ENCODE measurements at places on chromosomes 11 and 22. TPM values are rescaled to one million over a fixed set of nuclear protein-coding genes. Genes with fewer than 3 reads are reported as not detected.

GRCh38 chr11:68687986-68688385, 3.6 kb downstream of the GAL start:
- no peaks in the 10 kb centered on the region for H3K4me1 ChIP-seq
- no peak for DNase-seq
- no peaks in the 10 kb centered on the region for H3K36me3 ChIP-seq
- no peak overlapping the region for H3K4me3 ChIP-seq

DNA sequence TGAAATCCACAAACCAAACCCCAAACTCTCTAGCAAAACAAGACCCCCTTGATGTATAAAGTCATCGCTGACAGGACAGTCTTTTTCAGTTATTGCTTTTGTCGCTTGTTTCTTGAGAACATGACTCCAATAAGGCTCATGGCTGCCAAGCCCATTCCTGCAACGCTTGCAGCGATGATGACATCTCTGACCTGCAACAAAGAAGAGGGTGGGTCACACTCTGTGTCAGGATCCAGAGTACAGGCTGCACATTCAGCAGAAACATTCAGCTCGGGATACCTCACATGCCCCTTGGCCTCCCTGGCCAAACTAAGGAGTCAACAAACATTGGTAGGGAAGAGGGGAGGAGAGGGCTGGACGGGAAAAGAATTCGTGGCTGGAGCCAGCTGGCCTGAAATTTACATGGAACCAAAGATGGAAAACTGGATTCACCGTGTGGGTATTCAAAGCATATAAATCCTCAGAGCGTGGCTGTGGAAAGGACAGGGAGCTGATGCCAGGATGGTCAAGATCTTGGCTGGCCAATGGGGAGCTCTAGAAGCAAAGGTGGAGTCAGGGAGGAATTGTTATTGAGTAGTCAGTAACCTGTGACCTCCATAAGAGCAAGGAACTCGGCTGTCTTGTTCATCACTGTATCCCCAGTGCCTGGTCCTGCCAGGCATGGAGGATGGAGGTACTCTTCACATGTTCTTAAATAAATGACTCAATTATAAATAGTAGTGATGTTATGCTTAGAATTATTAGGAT, 11.8 kb upstream of the PLAAT2 start:
- H3K36me3 ChIP-seq = peaks cover 12% of the 10 kb centered on the region
- H3K27me3 ChIP-seq = no peaks in the 10 kb centered on the region
- H3K4me1 ChIP-seq = no peaks in the 10 kb centered on the region
- DNase-seq = no peak
- no peak overlapping the region for H3K4me3 ChIP-seq
- H3K27ac ChIP-seq = no peak overlapping the region

- peaks cover 11% of the 10 kb centered on the region for H3K36me3 ChIP-seq
- no peak overlapping the region for H3K27ac ChIP-seq
- H3K27me3 ChIP-seq = no peaks in the 10 kb centered on the region
- peak; percentile 54 for DNase-seq
- no peak overlapping the region for H3K4me3 ChIP-seq
Observed at GRCh38 chr11:63829823-63830489, 9.0 kb upstream of the MARK2 start.

- H3K27me3 ChIP-seq = peaks cover 4% of the 10 kb centered on the region
- DNase-seq = no peak
- H3K4me1 ChIP-seq = no peaks in the 10 kb centered on the region
Observed at GRCh38 chr22:45067731-45068130, 57.9 kb upstream of the PHF21B start.

GRCh38 chr11:80393210-80393609, 952.4 kb upstream of the TENM4 start:
- no peak overlapping the region for H3K27ac ChIP-seq
- no peaks in the 10 kb centered on the region for H3K36me3 ChIP-seq
- DNase-seq = no peak
- H3K4me1 ChIP-seq = peaks cover 7% of the 10 kb centered on the region
- peaks cover 1% of the 10 kb centered on the region for H3K27me3 ChIP-seq

GRCh38 chr11:24705474-24705873, 208.6 kb downstream of the LUZP2 start:
- no peak overlapping the region for H3K4me3 ChIP-seq
- DNase-seq = no peak
- H3K27ac ChIP-seq = no peak overlapping the region
- no peaks in the 10 kb centered on the region for H3K4me1 ChIP-seq

GRCh38 chr11:43988040-43988817, 45.8 kb downstream of the C11orf96 start:
- no peak overlapping the region for H3K4me3 ChIP-seq
- H3K27me3 ChIP-seq = peaks cover 11% of the 10 kb centered on the region
- H3K27ac ChIP-seq = no peak overlapping the region
- H3K36me3 ChIP-seq = no peaks in the 10 kb centered on the region

DNA sequence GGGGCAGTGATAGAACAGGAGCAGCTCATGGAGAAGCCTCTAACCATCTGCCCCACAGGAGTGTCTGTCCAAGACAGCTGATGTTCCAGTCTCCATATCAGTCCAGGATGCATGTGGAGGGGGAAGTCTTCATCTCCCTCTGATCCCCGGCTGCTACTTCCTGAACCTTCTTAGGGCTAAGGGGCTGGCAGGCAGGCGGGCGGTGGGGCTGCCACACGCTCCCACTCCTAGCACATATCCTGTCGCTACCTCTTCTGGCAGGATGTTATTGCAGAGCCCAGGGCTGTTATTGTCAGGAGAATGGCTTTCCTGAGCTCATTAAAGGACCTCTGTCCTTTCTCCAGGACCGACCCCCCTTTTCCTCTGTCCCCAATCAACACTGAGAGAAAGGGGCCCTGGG, 25.4 kb downstream of the LRRC55 start:
- peaks cover 63% of the 10 kb centered on the region for H3K4me1 ChIP-seq
- peaks cover 6% of the 10 kb centered on the region for H3K36me3 ChIP-seq
- DNase-seq = peak; percentile 48
- H3K27me3 ChIP-seq = peaks cover 31% of the 10 kb centered on the region

GRCh38 chr11:93608364-93608763, 53.1 kb upstream of the CEP295 start:
- DNase-seq = no peak
- no peaks in the 10 kb centered on the region for H3K36me3 ChIP-seq
- H3K27me3 ChIP-seq = no peaks in the 10 kb centered on the region
- H3K4me3 ChIP-seq = no peak overlapping the region

DNA sequence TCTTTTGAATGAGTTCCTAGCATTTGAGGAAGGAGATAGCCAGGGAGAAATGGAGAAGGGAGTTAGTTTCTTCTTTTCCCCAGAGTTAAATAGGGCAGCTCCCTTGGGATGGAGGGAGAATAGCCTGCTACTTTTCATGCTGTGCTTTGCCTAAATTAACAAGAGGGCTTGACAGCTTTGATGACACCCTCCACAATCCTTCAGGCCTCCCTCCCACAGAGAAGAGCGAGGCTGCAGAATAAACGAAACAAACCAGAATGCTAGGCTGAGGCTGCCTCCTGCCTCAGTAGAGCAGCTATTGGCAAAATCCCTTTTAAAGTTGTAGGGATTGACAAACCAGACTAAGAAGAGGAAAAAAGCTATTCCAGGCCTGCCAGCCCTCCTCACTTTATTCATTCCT, 94.6 kb downstream of the C11orf58 start:
- H3K36me3 ChIP-seq = peaks cover 5% of the 10 kb centered on the region
- no peak overlapping the region for H3K4me3 ChIP-seq
- peaks cover 2% of the 10 kb centered on the region for H3K27me3 ChIP-seq

DNA sequence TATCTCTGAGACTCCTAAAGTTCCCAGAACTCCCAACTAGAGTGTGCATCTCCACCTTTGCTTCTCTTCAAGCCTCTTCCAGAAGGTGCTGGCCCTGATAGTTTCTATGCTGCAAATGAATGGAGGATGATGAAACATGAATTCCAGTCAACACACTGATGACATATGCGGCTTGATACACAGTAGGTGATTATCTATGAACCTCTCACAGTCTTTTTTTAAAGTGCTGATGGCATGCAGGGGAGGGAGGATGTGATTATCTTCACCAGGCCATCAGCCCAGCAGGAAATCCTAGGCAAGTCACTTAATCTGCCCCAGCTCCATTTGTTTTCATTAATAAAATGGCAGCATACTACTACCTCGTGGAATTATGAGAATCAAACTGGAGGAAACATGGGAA, 548.5 kb downstream of the SOX6 start:
- H3K4me1 ChIP-seq = no peaks in the 10 kb centered on the region
- peaks cover 3% of the 10 kb centered on the region for H3K27me3 ChIP-seq
- H3K4me3 ChIP-seq = no peak overlapping the region
- no peak for DNase-seq

GRCh38 chr22:49944399-49944891, 16.1 kb upstream of the PIM3 start:
- H3K4me3 ChIP-seq = no peak overlapping the region
- no peak for DNase-seq
- H3K27ac ChIP-seq = no peak overlapping the region
- no peaks in the 10 kb centered on the region for H3K36me3 ChIP-seq

GRCh38 chr11:77650123-77650522, 12.5 kb upstream of the CLNS1A start:
- no peak overlapping the region for H3K4me3 ChIP-seq
- no peaks in the 10 kb centered on the region for H3K4me1 ChIP-seq
- no peaks in the 10 kb centered on the region for H3K36me3 ChIP-seq
- no peak for DNase-seq

DNA sequence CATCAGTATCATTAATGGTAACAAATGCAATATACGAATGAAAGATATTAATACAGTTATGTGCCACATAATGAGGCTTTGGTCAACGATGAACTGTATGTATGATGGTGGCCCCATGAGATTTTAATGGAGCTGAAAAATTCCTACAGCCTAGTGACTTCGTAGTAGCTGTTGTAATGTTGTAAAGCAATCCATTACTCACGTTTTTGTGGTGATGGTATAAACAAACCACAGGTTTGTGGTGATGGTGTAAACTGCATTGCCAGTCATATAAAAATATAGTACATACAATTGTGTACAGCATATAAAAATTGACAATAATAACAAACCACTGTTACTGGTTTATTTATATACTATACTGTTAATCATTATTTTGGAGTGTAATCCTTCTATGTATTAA, 27.4 kb upstream of the GRIA4 start:
- H3K27me3 ChIP-seq = no peaks in the 10 kb centered on the region
- DNase-seq = no peak
- H3K4me3 ChIP-seq = no peak overlapping the region

- H3K4me3 ChIP-seq = no peak overlapping the region
- H3K4me1 ChIP-seq = no peaks in the 10 kb centered on the region
- peaks cover 3% of the 10 kb centered on the region for H3K36me3 ChIP-seq
- no peak overlapping the region for H3K27ac ChIP-seq
- DNase-seq = no peak
Observed at GRCh38 chr11:111797145-111797581, 31.0 kb upstream of the PPP2R1B start.

- no peak for DNase-seq
- no peak overlapping the region for H3K27ac ChIP-seq
- H3K36me3 ChIP-seq = peaks cover 45% of the 10 kb centered on the region
- peaks cover 10% of the 10 kb centered on the region for H3K27me3 ChIP-seq
- H3K4me1 ChIP-seq = no peaks in the 10 kb centered on the region
Observed at GRCh38 chr11:66247295-66247694, 21.1 kb upstream of the RAB1B start.

- no peak overlapping the region for H3K27ac ChIP-seq
- H3K36me3 ChIP-seq = no peaks in the 10 kb centered on the region
- H3K4me3 ChIP-seq = no peak overlapping the region
- no peaks in the 10 kb centered on the region for H3K4me1 ChIP-seq
Observed at GRCh38 chr11:117519170-117519569, 191.5 kb downstream of the CEP164 start.

DNA sequence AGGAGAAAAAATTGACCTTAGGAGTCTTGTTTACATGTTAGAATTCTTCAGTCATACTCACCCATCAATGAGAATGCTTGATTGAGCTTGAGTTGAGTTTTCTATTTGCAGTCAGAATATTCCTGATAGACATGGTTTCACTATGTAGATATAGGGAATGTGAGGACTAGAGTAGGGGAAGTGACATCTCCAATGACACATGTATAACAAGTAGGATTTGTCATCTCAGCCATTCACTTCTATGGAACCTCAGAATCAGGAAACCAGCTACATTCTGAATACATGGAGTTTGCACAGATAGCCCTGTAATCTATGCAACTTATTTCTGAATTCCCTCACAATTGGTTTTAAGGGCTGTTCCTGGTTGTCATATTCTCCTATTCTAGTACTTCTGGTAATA, 20.1 kb upstream of the OR9Q1 start:
- peaks cover 32% of the 10 kb centered on the region for H3K4me1 ChIP-seq
- H3K27me3 ChIP-seq = peaks cover 10% of the 10 kb centered on the region
- DNase-seq = no peak
- H3K36me3 ChIP-seq = peaks cover 4% of the 10 kb centered on the region

DNA sequence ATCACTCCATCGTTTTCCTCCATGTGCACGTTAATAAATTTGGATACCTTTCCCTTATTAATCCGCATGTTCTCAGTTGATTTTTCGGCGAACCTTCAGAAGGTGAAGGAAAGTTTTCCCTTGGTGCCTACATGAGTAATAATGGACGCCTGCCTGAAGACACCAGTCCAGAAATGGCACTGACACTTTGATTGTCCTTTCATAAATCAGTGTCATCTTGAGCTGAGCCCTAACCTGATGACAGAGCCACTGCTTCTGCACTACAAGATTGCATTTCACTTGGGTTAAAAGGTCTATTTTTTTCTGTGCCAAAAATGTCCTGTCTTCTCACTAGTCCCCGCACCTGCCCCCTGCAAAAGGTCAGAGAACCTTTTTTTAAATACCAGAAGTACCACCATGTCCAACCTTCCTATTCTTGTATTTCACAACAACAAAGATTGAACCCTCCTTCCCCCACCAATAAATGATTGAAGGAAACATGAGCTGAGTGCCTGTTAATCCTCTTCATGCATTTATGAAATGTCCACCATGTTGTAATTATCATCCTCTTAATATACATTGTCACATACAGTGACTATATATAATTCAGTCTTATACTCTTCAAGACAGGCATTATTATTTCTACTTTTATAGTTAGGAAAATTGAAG, 219.9 kb upstream of the UBASH3B start:
- H3K4me3 ChIP-seq = no peak overlapping the region
- no peak overlapping the region for H3K27ac ChIP-seq
- peaks cover 1% of the 10 kb centered on the region for H3K27me3 ChIP-seq
- no peaks in the 10 kb centered on the region for H3K36me3 ChIP-seq
- DNase-seq = no peak

- H3K4me3 ChIP-seq = no peak overlapping the region
- peaks cover 2% of the 10 kb centered on the region for H3K27me3 ChIP-seq
- no peak overlapping the region for H3K27ac ChIP-seq
- DNase-seq = no peak
- no peaks in the 10 kb centered on the region for H3K4me1 ChIP-seq
Observed at GRCh38 chr11:60973699-60974098, 2.2 kb downstream of the CD6 start.

- no peaks in the 10 kb centered on the region for H3K4me1 ChIP-seq
- H3K27ac ChIP-seq = no peak overlapping the region
- no peak for DNase-seq
- H3K4me3 ChIP-seq = no peak overlapping the region
- H3K36me3 ChIP-seq = no peaks in the 10 kb centered on the region
- H3K27me3 ChIP-seq = no peaks in the 10 kb centered on the region
Observed at GRCh38 chr11:100354736-100355135, 332.4 kb upstream of the ARHGAP42 start.

Gene PKDREJ
- total RNA-seq = not detected

Gene PIH1D2
- 2.5 TPM for total RNA-seq

Gene DNAL4
- 20.2 TPM for total RNA-seq

Gene NLRP6
- total RNA-seq = not detected

Gene GLYATL1
- 2.0 TPM for total RNA-seq

Gene TRIM51
- total RNA-seq = not detected

Gene OLFML1
- 0.33 TPM for total RNA-seq

Gene TMPRSS4
- not detected for total RNA-seq

Gene MMP13
- total RNA-seq = not detected

Gene SCN3B
- 34.1 TPM for total RNA-seq
